Mammary epithelial cell (primary cell): ENCODE measurements at places on chromosomes 3 and 15. TPM values are rescaled to one million over a fixed set of nuclear protein-coding genes. Genes with fewer than 3 reads are reported as not detected.

GRCh38 chr3:147619921-147620560 is 210.9 kb downstream of the ZIC1 start:
- no peak for DNase-seq

GRCh38 chr3:9825451-9826040 is 15.5 kb downstream of the TTLL3 start:
- DNase-seq: no peak

DNA sequence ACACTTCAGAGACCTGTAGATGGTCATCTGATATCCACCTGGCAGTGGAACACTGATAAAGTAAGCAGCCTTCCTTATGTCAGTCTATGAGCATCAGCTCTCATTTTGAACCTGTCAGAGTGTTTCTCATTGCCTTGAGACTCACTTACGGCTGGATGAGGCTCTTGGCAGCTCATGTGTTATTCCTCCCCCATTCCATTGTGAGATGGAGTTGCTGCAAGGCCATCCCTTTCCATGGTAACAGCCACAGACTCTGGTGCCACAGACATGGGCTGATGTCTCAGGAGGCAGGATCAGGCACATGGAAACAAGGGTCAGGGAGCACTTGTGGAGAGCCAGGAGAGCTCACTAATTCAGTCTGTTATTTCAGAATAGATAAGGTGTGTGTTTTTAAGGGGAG is 11.9 kb downstream of the KCNAB1 start:
- no peak for DNase-seq

GRCh38 chr3:142118911-142119310 is 30.4 kb downstream of the TFDP2 start:
- no peak for DNase-seq

GRCh38 chr3:16849795-16850194 is 35.0 kb upstream of the PLCL2 start:
- DNase-seq: no peak

DNA sequence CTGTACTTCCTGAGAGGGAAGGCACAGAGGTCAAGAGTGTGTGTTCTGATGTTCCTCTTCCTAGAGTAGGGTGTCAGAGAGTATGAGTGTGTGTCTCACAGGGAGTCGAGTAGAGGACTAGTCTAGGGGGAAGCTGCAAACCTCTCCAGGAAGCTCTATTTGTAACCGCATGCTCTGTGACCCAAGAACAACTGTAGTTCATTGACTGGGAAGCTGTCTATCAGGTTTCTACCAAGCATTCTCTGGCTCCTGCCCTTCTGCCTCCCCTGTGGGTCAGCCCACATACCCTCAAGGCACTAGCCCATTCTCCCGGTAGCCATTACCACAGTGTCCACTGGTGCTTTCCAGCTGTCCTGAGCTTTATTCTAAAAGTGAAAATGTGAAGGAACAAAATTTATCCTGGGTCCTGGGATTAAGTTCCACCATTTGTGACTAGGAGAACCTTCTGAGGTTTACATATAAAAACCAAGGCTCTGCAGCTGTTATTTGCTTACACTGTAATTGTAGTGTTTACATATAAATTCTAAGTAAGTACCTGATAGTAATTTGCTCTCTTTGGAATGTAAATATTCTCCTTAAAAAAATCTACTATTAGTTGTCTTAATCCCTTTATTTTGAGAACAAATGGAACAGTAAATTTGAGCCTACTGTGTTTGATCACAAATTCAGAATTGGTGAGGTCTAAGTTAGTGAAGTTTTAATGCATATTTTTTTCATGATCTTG is 40.7 kb downstream of the MYRIP start:
- no peak for DNase-seq

Gene PLSCR2
- total RNA-seq: not detected

Gene ADAMTSL3
- total RNA-seq: not detected in 2 replicates

Gene KPNA1
- total RNA-seq: 70.0 TPM

Gene CASR
- total RNA-seq: not detected in 2 replicates

Gene SAMMSON
- total RNA-seq: not detected

Gene SEMA6D
- total RNA-seq: under 0.01 TPM
